Sigmoid colon (tissue), 7 donors: ENCODE measurements at places on chromosomes 6 and 20. TPM values are rescaled to one million over a fixed set of nuclear protein-coding genes. Genes with fewer than 3 reads are reported as not detected.

DNA sequence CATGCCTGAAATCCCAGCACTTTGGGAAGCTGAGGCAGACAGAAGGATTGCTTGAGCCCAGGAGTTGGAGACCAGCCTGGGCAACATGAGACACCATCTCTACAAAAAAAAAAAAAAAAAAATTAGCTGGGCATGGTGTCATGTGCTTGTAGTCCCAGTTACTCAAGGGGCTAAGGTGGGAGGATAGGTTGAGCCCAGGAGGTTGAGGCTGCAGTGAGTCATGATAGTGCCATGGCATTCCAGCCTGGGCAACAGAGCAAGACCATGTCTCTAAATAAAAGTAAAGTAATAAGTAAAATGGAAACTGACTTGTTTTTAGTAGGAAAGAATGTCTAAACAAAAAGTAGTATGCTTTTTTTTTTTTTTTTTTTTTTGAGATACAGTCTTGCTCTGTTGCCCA, 240.7 kb downstream of the ARID1B start:
- no peak overlapping the region for H3K4me3 ChIP-seq
- DNase-seq, result no peak
- H3K36me3 ChIP-seq, result no peaks in the 10 kb centered on the region
- H3K27ac ChIP-seq, result no peak overlapping the region

GRCh38 chr20:54004445-54004844, 65.9 kb downstream of the BCAS1 start:
- H3K27me3 ChIP-seq, result no peaks in the 10 kb centered on the region
- no peak overlapping the region for H3K27ac ChIP-seq
- no peak for DNase-seq
- no peak overlapping the region for H3K4me3 ChIP-seq
- no peaks in the 10 kb centered on the region for H3K4me1 ChIP-seq

Gene CST5
- not detected for polyA plus RNA-seq

GRCh38 chr6:29527126-29527525, 32.4 kb downstream of the UBD start:
- no peak overlapping the region for H3K27ac ChIP-seq
- H3K27me3 ChIP-seq, result no peaks in the 10 kb centered on the region
- DNase-seq, result no peak
- no peak overlapping the region for H3K4me3 ChIP-seq
- no peaks in the 10 kb centered on the region for H3K36me3 ChIP-seq

GRCh38 chr20:47062226-47062890, 167.7 kb downstream of the EYA2 start:
- no peak overlapping the region for H3K4me3 ChIP-seq
- no peaks in the 10 kb centered on the region for H3K36me3 ChIP-seq
- no peaks in the 10 kb centered on the region for H3K4me1 ChIP-seq
- no peaks in the 10 kb centered on the region for H3K27me3 ChIP-seq

DNA sequence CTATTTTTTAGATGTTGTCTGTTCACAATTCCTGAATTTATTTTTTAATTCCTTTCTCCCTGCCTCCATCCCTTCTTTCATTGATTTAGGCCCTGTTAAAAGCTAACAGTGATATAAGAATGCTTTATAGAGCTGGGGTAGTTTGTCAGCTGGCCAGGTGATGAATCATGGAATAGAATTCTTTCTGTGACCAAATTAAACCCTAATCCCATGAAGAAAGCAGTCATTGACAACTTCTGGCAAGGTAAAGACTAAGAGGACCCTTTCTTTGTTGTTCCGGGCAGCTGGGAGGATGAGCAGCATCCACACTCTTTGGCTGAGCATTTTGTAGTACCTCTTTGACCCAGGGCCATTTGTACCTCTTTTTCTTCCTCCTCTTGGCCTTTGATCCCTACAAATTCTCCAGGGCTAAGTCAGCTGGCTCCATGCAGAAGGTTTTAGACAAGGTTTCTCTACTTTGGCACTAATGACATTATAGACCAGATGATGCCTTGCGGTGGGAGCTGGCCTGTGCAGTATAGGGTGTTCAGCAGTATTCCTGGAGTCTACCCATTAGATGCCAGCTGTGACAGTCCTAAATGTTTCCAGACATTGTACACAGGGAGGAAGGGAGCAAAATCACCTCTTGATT, 102.9 kb downstream of the SLX4IP start:
- DNase-seq, result no peak
- H3K4me3 ChIP-seq, result no peak overlapping the region
- H3K27ac ChIP-seq, result no peak overlapping the region
- no peaks in the 10 kb centered on the region for H3K27me3 ChIP-seq
- H3K36me3 ChIP-seq, result no peaks in the 10 kb centered on the region
